ENCODE measurements at places on chromosomes 5 and 9.

GRCh38 chr5:142569905-142570304 is 116.0 kb downstream of the FGF1 start:
- no peaks in the 10 kb centered on the region for H3K36me3 ChIP-seq
- no peak overlapping the region for H3K27ac ChIP-seq
- no peak for DNase-seq
- peaks cover 14% of the 10 kb centered on the region for H3K27me3 ChIP-seq

- H3K27ac ChIP-seq = no peak overlapping the region
- no peak overlapping the region for H3K4me3 ChIP-seq
- DNase-seq = no peak
- H3K27me3 ChIP-seq = no peaks in the 10 kb centered on the region
Measured at GRCh38 chr5:111379391-111379816, 132.9 kb downstream of the STARD4 start.

DNA sequence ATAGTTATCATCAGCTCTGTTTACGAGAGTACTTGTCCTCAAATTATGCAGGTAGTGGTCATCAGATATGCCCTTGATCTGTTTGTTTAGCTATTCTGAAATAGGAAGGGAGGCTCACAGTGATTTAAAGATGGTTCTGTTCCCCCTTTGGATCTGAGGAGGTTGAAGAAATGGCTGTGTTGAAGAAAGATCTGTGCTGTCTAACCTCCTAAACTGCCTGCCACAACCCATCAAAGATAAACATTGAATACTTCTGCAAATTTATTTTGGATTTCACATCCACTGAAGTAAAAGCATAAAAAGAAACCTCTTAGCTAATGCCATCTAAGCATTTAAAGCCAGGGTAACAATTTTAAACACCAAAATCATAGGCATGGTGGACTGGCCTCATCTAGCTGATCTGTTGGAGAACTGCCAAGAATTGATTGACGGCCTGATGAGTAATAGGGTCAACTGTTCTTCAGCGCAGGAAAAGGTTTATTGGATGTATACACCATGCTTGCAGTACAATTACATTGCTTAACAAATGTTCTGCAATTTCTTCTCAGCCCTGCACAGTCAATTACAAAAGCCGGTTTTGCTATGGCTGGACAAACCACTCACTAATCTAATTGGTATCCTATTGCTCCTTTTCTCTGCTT is 97.6 kb downstream of the SEMA6A start:
- H3K27me3 ChIP-seq = peaks cover 2% of the 10 kb centered on the region
- no peaks in the 10 kb centered on the region for H3K4me1 ChIP-seq
- H3K27ac ChIP-seq = no peak overlapping the region
- DNase-seq = no peak
- H3K36me3 ChIP-seq = no peaks in the 10 kb centered on the region
- H3K4me3 ChIP-seq = no peak overlapping the region

DNA sequence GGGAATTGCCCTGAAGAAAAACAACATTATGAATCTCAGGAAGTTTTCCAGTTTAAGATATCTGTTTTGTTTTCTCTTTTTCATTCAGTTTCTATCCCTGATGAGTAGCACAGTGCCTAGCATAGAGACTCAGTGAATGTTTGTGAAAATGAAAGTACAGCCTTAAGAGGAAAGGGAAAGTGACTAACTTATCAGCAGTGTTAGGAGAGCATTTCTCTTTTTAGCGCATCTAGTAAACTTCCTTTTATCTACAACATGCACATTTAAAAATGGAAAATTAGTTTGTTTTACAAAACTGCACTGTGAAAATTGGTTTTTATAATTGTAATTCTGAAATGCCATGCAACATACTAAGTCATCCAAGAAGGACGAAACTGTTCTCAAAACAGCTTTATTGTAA is 110.8 kb downstream of the SMARCA2 start:
- peaks cover 19% of the 10 kb centered on the region for H3K4me1 ChIP-seq
- H3K27ac ChIP-seq = peak overlapping the region; percentile 49
- no peak for DNase-seq
- H3K27me3 ChIP-seq = no peaks in the 10 kb centered on the region

DNA sequence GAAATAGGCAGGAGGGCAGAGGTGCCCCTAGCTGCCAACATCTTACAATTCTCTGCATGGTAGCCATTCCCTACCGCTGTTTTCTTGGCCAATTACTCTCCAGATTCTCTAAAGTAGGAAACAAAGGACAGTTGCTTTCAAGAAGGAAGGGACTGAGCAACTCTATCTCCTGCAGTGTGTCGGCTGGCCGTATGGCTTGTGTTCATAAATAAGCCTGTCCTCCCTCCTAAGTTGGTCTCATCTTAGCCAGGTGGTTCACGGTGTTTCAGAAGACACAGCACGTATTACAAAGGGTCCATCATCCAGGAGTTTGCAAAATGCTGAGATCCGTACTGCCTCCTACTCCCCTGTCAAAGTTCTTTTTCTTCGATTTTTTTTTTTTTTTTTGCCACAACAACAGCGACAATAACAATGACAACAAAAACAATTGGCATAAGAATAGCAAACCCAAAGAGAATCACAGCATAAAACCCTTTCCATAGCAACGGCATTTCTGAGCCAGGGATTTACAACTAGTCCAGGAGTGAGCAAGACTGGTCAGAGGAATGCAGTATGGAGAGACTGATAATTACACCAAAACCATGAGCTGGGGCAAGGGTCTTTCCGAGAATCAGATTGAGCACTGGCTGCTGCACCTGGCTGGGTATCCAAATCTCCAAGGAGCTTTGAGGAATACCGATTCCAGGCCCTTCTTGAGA is 212.8 kb downstream of the SLIT3 start:
- no peaks in the 10 kb centered on the region for H3K27me3 ChIP-seq
- H3K4me1 ChIP-seq = no peaks in the 10 kb centered on the region
- H3K27ac ChIP-seq = no peak overlapping the region
- H3K36me3 ChIP-seq = no peaks in the 10 kb centered on the region
- no peak for DNase-seq
- H3K4me3 ChIP-seq = no peak overlapping the region

DNA sequence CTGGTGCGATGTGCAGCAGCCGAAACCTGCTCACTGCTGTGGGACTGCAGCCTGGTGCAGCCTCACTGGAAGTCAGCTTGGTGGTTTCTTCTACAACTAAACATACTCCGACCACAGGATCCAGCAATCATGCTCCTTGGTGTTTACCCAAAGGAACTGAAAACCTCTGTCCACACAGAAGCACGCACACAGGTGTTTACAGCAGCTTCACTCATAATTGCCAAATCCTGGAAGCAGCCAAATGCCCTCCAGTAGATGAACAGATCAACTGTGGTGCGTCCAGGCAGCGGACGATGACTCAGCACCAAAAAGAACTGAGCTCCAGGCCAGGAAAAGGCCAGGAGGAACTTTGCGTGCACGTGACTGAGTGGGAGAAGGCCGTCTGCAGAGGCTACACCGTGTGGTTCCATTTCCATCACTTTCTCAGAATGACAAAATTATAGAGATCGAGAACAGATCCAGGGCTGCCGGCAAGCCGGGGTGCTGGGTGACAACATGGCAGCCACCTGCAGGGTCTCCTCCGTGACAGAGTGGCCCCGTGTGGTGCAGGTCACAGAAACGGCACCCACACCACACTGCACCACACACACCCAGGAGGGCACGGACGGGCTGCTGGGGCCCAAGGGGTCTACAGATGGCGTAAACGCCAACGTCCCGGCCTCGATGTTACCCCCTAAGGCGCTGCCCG is 23.1 kb upstream of the NSMF start:
- no peaks in the 10 kb centered on the region for H3K27me3 ChIP-seq
- H3K36me3 ChIP-seq = no peaks in the 10 kb centered on the region
- no peak overlapping the region for H3K4me3 ChIP-seq
- DNase-seq = no peak

GRCh38 chr5:132876020-132876759 is 2.7 kb downstream of the LEAP2 start:
- DNase-seq = no peak
- peaks cover 47% of the 10 kb centered on the region for H3K36me3 ChIP-seq
- H3K27ac ChIP-seq = no peak overlapping the region
- H3K27me3 ChIP-seq = no peaks in the 10 kb centered on the region

DNA sequence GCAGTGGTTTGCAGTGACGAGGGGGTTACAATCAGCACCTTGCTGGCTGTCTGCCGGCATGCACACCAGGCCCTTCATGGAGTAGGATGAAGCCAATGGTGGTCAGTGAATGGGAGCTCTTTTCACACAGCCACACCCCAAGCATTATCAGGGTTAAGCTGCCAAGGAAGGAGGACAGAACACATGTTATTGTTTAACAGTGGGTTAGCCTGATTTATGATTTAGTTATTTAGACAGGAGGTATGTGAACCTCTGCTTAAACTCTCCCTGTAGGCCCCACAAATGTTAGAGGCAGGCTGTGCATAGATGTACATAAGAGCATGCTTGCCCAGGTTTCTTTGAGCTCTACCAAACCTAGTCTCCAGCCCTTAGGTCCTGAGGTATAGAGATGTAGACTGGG is 262.9 kb downstream of the SPOCK1 start:
- no peak overlapping the region for H3K27ac ChIP-seq
- no peaks in the 10 kb centered on the region for H3K36me3 ChIP-seq
- no peak overlapping the region for H3K4me3 ChIP-seq
- H3K4me1 ChIP-seq = no peaks in the 10 kb centered on the region
- no peak for DNase-seq

- peaks cover 13% of the 10 kb centered on the region for H3K4me1 ChIP-seq
- no peak for DNase-seq
- H3K27me3 ChIP-seq = no peaks in the 10 kb centered on the region
- H3K27ac ChIP-seq = no peak overlapping the region
- peaks cover 2% of the 10 kb centered on the region for H3K36me3 ChIP-seq
- no peak overlapping the region for H3K4me3 ChIP-seq
Measured at GRCh38 chr5:129112295-129112694, 17.7 kb downstream of the ISOC1 start.

GRCh38 chr5:43268188-43268820 is 44.9 kb downstream of the HMGCS1 start:
- no peak for DNase-seq
- H3K4me3 ChIP-seq = no peak overlapping the region
- no peak overlapping the region for H3K27ac ChIP-seq
- peaks cover 35% of the 10 kb centered on the region for H3K27me3 ChIP-seq
- H3K36me3 ChIP-seq = no peaks in the 10 kb centered on the region
- H3K4me1 ChIP-seq = peaks cover 14% of the 10 kb centered on the region

GRCh38 chr9:110427497-110428104 is 89.9 kb upstream of the TXNDC8 start:
- H3K4me1 ChIP-seq = no peaks in the 10 kb centered on the region
- H3K27ac ChIP-seq = no peak overlapping the region
- H3K36me3 ChIP-seq = no peaks in the 10 kb centered on the region
- H3K27me3 ChIP-seq = no peaks in the 10 kb centered on the region
- no peak overlapping the region for H3K4me3 ChIP-seq

DNA sequence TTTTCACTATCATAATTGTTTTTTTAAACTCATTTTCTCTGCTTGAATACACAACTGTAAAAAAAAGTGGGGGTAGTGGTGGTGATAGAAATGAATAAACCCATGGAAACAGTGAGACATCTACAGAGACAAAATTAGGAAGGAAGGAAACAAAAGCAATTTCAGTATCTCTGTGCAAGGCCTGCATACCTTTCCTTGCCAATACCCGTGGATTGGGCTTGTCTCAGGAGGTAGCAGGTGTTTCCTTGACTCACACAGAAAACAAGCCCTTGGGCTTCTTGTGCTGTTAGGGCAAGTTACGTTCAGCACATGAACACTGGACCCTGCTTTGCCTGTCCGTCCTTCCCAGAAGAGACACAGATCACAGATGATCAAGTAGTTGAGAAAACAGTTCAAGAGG is 372.2 kb downstream of the ZSWIM6 start:
- H3K4me3 ChIP-seq = no peak overlapping the region
- H3K36me3 ChIP-seq = no peaks in the 10 kb centered on the region
- H3K27ac ChIP-seq = no peak overlapping the region
- H3K4me1 ChIP-seq = no peaks in the 10 kb centered on the region

GRCh38 chr5:130884023-130884422 is 281.0 kb downstream of the HINT1 start:
- DNase-seq = no peak
- no peaks in the 10 kb centered on the region for H3K4me1 ChIP-seq
- no peaks in the 10 kb centered on the region for H3K36me3 ChIP-seq
- peaks cover 8% of the 10 kb centered on the region for H3K27me3 ChIP-seq
- no peak overlapping the region for H3K4me3 ChIP-seq
- H3K27ac ChIP-seq = no peak overlapping the region

GRCh38 chr9:105711867-105712266 is 17.5 kb downstream of the TMEM38B start:
- no peak overlapping the region for H3K27ac ChIP-seq

DNA sequence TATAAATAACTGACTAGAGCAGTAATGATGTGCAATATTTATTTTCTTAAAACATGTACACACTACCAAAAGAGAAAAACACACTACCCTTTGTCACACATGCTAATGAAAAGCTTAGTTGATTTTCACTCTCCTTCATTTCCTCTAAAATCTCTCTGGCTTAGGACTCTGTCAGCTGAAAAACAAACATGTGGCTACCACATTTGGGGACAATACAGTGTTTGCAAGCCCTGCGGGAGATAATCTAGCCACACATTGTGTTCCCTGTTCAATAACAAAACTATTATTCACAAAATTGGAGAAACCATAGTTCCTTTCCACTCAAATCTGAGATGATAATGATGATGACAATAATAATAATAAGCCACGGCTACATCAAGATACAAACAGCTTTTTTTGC is 3.5 kb upstream of the LOX start:
- DNase-seq = no peak
- peaks cover 8% of the 10 kb centered on the region for H3K4me1 ChIP-seq
- no peak overlapping the region for H3K4me3 ChIP-seq
- no peak overlapping the region for H3K27ac ChIP-seq

DNA sequence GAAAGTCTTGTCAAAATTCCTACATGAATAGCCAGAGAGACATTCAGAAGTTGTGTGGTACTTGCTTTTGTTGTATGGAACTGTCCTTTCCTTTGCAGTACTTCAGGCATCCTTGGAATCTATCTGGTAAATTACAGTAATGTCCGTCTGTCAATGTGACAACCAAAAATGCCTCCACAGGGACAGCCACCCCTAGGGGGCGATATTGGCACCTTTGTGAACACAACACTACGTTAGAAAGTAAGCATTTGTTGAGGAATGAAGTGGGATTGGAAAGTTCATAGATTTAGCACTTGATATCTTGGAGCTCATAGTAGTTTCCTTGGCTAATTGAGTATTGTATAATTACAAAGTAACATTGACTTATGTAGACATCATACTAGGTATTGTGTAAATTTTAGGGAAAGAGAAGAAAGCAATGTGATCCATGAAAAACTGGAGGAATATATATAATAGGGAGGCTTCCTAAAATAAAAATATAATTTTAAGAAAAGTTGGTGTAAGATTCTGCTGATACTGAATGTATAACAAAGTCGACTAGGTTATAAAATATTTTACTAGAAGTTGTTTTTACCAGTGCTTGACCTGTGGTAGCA is 32.7 kb downstream of the TMEFF1 start:
- no peak overlapping the region for H3K4me3 ChIP-seq
- H3K27me3 ChIP-seq = peaks cover 8% of the 10 kb centered on the region
- no peak overlapping the region for H3K27ac ChIP-seq
- no peaks in the 10 kb centered on the region for H3K36me3 ChIP-seq
- H3K4me1 ChIP-seq = no peaks in the 10 kb centered on the region
